ENCODE measurements at places on chromosomes 11 and 22.

- DNase-seq = no peak
Observed at GRCh38 chr22:39098576-39098975, 1.5 kb downstream of the APOBEC3H start.

DNA sequence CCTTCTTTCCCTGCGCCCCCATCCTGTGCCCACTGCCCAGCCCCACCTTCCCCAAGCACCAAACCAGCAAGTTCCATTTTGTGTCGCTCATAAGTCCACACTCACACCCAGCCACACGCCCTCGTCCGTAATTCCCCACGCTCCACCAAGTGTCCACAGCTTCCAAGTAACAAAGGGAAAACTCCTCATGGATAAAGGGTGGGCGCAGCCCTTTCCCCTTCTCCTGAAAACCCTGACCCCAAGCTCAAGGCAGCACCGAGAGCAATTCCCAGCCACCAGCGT is 458 bp downstream of the FXYD6 start:
- DNase-seq = no peak

DNA sequence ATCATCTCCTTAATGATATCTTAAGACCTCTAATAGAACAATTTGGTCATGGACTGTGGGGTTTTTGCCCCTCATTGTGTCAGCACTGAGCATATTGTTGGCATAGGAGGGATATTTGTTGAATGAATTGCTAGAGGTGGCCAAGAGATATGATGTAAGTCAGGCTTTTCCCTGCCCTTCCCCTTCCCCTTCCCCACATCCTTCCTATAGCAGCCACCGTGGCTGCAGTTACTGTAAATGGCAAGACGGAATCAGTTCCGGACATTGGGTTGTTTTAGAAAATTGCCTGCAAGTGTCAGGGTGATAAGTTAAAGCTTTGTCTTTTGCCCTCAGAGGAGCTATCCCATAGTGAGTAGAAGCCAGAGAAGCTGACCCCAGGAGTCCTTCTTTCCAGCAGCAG is 23.0 kb downstream of the LIMK2 start:
- DNase-seq = no peak

- no peak for DNase-seq
Observed at GRCh38 chr11:72009156-72009555, 10.4 kb downstream of the IL18BP start.

DNA sequence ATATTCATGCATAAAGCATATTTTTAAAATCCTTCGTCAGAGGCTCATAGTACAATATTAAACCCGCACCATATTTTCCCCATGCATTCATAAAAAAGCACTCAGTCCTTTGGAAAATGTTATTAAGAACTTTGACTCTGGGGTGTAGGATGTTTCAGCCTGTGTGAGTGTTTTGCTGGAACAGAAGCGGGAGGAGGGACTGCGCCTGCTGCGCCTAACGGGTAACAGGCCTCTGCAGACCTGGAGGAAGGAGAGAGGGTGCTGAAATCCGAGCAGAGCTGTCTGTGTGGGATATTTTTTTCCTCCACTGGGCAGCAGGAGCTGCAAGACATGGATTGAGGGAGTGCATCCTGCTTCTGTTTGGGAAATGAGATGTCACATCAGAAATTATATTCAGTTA is 483.0 kb downstream of the BRD1 start:
- no peak for DNase-seq

DNA sequence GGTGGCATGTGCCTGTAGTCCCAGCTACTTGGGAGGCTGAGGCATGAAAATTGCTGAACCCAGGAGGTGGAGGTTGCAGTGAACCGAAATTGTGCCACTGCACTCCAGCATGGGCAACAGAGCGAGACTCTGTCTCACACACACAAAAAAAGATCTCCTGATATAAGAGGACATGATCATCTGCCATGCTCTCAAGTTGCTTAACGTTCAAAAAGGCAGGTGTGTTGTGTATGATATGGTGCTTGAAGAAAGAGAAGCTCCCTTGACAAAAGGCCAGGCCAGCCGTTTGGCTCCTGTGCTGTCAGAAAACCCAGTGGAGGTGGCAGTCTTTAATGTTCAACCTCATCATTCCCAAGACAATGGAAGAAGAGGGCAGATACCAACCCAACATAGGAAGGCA is 117.3 kb upstream of the PLET1 start:
- no peak for DNase-seq

GRCh38 chr11:35253237-35253636 is 114.3 kb downstream of the CD44 start:
- DNase-seq = no peak

GRCh38 chr22:37021710-37022482 is 2.4 kb downstream of the MPST start:
- DNase-seq = no peak

DNA sequence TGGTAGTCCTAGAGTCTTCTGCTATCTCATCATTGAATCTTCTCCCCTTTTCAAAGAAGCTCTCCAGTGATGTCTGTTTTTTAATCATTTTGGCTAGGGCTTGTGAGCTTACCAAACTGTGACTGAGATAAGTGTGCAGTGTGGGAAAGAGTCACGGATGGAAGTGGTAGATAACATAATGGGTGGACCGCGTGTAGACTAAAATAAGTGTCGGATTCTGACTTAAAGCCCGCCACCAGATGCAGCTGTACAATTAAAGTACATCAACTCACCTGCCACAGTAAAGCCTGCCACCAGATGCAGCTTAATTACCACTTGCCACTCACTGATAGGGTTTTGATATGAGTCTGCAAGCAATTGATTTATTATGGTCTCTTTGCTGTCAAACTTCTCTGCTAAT is 581.5 kb downstream of the LRRC4C start:
- DNase-seq = no peak
